Osteoblast (primary cell): ENCODE measurements at places on chromosomes 2 and 18.

- no peak for DNase-seq
Observed at GRCh38 chr18:11096411-11096810, 53.0 kb downstream of the PIEZO2 start.

DNA sequence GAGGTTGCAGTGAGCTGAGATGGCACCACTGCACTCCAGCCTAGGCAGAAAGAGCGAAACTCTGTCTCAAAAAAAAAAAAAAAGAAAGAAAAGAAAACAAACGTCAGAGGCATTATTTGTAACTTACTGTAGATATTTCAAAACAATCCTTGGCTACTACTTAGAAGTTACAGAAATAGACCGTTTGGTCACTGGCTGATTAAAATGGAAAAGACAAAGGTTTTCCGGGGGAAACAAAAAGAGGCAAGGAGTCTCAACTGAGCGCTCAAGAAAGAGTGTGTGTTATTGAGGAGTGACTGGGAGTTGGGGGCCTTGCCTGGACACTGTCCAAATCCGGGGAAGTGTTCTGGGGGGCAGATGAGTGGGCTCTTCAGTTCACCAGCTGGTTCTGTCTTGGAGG is 47.6 kb downstream of the TEX44 start:
- DNase-seq: peak; percentile 74

GRCh38 chr2:135667045-135667444 is 74.6 kb upstream of the UBXN4 start:
- no peak for DNase-seq

DNA sequence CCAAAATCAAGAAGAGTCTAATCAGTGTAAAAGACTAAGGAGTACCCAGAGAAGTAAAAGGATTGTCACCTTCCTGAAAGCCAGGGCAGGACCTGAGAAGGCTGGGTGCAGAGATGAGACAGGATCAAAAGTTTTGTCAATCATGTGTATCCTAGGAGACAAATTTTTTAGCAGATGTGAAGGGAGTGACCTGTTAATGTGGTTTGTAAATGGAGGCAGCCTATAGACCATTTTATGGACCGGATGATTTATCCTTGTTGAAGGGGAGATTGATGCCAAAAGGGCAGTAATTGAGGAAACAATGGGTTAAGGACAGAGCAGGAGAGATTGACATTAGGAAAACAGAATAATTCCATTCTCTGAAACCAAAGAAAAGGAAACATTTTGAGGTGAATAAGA is 813 bp downstream of the NDC80 start:
- DNase-seq: no peak

- DNase-seq: no peak
Observed at GRCh38 chr2:86645752-86646151, 22.1 kb upstream of the RNF103 start.

GRCh38 chr18:54316071-54316820 is 41.4 kb downstream of the STARD6 start:
- no peak for DNase-seq

- no peak for DNase-seq
Observed at GRCh38 chr2:68309426-68309825, 10.3 kb downstream of the CNRIP1 start.

- no peak for DNase-seq
Observed at GRCh38 chr2:78011251-78011650, 489.1 kb upstream of the LRRTM4 start.

DNA sequence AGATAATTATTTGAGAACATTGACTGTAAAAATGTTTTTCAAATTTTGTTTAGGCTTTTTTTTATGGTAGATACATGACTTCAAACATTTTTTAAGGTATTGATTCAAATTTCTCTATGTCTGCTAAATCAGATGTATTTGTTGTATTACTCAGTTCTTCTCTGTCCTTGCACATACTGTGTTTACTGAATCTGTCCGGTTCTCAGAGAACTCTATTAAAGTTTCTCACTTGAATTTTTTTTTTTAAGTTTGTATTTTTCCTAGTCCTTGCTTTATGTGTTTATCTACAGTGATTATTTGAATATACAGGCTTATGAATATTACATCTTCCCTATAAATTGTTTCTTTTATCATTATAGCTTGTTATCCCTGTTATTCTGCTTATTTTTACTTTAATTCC is 5.3 kb downstream of the SEPTIN2 start:
- DNase-seq: no peak

DNA sequence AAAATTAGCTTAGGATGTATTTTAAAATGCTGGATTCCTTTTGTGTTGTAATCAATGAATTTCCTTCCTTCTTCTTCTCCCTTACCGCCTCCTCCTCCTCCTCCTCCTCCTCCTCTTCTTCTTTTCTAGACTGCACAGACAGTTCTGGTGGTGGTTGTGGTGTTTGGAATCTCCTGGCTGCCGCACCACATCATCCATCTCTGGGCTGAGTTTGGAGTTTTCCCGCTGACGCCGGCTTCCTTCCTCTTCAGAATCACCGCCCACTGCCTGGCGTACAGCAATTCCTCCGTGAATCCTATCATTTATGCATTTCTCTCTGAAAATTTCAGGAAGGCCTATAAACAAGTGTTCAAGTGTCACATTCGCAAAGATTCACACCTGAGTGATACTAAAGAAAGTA is 18.8 kb downstream of the GALR1 start:
- no peak for DNase-seq
